ENCODE measurements at places on chromosomes 2 and 18.

DNA sequence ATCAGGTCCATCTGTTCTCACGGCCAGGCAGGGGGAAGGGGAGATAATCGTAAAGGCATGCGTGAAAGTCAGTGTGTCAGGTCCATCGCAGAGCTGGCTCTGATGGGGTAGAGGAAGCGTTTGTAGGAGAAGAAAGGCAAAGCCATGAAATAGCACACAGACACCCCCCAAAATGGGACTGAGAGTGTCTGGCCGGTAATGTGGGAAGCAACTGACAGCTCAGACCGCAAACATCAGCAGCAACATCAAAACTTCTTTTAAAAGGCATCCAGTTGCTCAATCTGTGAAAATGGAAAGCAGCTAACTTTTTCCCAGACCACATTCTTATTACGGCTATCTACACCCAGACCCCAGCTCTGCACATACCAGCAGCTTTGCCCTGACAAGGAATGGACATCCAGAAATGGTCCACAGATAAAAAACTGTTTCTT, 232.6 kb downstream of the EN1 start:
- no peaks in the 10 kb centered on the region for H3K36me3 ChIP-seq
- no peaks in the 10 kb centered on the region for H3K27me3 ChIP-seq
- DNase-seq = no peak
- no peaks in the 10 kb centered on the region for H3K4me1 ChIP-seq

- H3K4me1 ChIP-seq = no peaks in the 10 kb centered on the region
- H3K27me3 ChIP-seq = no peaks in the 10 kb centered on the region
- DNase-seq = no peak
- H3K36me3 ChIP-seq = no peaks in the 10 kb centered on the region
- H3K4me3 ChIP-seq = no peak overlapping the region
- no peak overlapping the region for H3K27ac ChIP-seq
Measured at GRCh38 chr2:4745056-4745991, 946.9 kb upstream of the SOX11 start.

- no peak for DNase-seq
- no peaks in the 10 kb centered on the region for H3K27me3 ChIP-seq
- H3K4me3 ChIP-seq = no peak overlapping the region
- no peaks in the 10 kb centered on the region for H3K36me3 ChIP-seq
- H3K27ac ChIP-seq = no peak overlapping the region
Measured at GRCh38 chr2:1282552-1282951, 130.7 kb upstream of the TPO start.

DNA sequence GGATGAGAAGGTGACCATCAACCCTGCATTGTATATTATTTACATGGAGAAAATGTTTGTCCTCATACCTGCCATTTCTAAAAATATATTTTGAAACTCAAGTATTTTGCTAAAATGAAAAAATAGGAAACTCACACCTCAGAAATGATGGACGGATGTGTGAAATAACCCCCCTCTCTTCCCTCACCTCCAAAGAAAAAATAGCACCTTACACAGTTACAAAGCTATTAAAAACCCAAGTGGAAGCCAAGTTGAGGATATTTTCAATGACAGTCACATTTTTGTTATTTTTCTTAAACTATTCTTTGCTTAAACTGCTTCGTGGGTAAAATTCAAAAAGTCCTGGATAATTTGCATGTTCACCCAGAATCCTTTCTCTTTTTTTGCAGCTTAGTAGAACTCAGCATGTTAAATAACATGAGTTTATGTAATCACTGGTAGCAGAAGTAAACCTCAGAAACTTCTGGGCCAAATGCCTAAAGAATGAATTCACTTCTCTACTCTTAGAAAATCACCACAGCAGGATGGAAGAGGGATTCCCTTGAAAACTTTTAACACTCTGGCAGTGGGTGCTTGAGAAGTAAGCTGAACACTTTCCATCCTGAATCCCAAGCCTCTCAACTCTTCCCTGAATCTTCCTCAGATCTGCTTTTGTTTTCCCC, 768 bp downstream of the DSC1 start:
- DNase-seq = no peak
- H3K27ac ChIP-seq = no peak overlapping the region
- no peaks in the 10 kb centered on the region for H3K36me3 ChIP-seq

GRCh38 chr2:202311823-202312388, 46.3 kb downstream of the NOP58 start:
- no peak overlapping the region for H3K4me3 ChIP-seq
- no peak overlapping the region for H3K27ac ChIP-seq
- no peaks in the 10 kb centered on the region for H3K27me3 ChIP-seq
- peaks cover 6% of the 10 kb centered on the region for H3K36me3 ChIP-seq
- no peak for DNase-seq
- H3K4me1 ChIP-seq = peaks cover 8% of the 10 kb centered on the region

DNA sequence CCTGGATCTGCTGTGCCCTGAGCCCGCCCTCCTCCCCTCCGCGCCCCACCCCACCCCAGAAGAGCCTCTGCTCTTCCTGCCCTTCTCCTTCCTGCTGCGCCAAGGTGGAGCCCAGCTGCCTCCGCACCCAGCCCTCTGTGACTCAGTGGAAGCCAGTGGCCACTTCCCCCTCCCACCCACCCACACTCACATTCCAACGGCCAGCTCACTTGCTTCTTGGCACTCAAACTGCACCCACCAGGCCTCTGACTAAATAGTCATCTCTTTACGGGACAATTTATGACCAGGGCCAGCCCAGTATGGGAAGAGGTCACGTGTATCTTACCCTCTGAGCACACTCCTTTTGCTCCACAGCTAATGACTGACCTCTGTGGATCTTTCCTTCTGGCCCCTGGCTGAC, 150.4 kb upstream of the SLC1A4 start:
- H3K4me1 ChIP-seq = peaks cover 54% of the 10 kb centered on the region
- no peaks in the 10 kb centered on the region for H3K27me3 ChIP-seq
- no peak overlapping the region for H3K4me3 ChIP-seq

DNA sequence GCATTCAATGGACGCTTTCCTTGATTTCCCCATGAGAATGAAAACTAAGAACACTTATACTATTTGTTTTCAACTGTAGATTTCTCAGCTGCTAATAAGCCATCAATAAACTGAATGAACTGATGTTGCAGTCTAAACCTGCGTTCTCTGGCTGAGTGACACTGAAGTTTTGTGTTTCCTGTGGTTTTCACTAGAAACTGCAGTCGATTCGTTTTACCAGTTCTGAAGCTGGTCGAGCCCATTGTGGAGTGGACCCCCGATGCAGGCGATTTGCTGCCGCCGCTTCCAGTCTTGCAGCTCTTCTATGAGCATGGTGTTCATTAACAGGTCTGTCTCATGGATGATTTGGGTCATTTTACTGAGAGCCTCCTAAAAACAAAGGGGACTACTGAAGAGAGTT, 50.6 kb upstream of the STAT1 start:
- no peak overlapping the region for H3K27ac ChIP-seq
- no peaks in the 10 kb centered on the region for H3K27me3 ChIP-seq
- DNase-seq = no peak
- peaks cover 7% of the 10 kb centered on the region for H3K4me1 ChIP-seq
- H3K36me3 ChIP-seq = no peaks in the 10 kb centered on the region
- H3K4me3 ChIP-seq = no peak overlapping the region

GRCh38 chr2:105399207-105399861, 483 bp upstream of the FHL2 start:
- peaks cover 23% of the 10 kb centered on the region for H3K4me1 ChIP-seq
- H3K36me3 ChIP-seq = no peaks in the 10 kb centered on the region
- no peak for DNase-seq
- peak overlapping the region; percentile 62 for H3K4me3 ChIP-seq
- no peaks in the 10 kb centered on the region for H3K27me3 ChIP-seq
- H3K27ac ChIP-seq = peak overlapping the region; percentile 89

DNA sequence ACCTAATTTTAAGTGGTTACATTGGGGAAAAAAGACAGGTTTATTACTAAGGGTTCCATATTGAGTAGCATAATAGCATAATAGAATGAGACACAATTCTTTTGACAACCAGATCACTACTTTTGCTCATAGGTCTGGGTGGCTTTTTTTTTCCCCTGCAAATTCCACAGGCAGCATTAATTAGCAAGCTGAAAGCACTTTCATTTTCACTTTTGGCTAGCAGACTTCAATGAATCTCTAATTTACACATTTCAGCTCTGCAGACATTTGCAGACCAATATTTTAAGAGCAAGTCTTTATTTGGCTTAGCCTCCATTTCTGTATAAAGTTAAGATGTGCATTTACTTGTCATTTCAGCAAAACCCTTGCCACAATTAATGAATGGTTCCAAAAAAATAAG, 185.5 kb downstream of the NOL4 start:
- H3K27me3 ChIP-seq = no peaks in the 10 kb centered on the region
- H3K4me1 ChIP-seq = no peaks in the 10 kb centered on the region
- DNase-seq = no peak
- H3K27ac ChIP-seq = no peak overlapping the region
- H3K4me3 ChIP-seq = no peak overlapping the region

DNA sequence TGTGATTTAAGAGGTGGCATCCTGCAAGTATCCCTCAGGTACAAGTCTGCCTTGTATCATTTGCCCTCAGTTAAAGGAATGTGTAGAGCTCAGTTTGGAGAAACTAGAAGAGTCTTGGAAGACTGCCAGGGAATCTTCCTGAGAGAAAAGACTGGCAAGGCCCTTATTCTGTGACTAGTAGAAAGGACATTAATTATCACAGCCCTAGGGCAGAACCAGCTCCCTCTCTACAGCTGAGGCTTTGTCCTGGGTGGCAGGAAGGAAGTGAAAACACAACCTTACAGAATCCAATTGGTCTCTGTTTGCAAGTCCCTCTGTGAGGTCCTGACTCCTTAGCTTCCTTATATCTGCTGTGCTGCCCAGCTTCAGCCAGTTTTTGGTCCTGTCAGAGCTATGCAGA, 385.9 kb upstream of the CYRIA start:
- H3K27me3 ChIP-seq = no peaks in the 10 kb centered on the region
- no peaks in the 10 kb centered on the region for H3K4me1 ChIP-seq
- no peak overlapping the region for H3K27ac ChIP-seq
- no peak for DNase-seq

- no peak for DNase-seq
- H3K4me3 ChIP-seq = no peak overlapping the region
- no peaks in the 10 kb centered on the region for H3K27me3 ChIP-seq
- H3K27ac ChIP-seq = no peak overlapping the region
Measured at GRCh38 chr18:11081009-11081532, 68.3 kb downstream of the PIEZO2 start.

DNA sequence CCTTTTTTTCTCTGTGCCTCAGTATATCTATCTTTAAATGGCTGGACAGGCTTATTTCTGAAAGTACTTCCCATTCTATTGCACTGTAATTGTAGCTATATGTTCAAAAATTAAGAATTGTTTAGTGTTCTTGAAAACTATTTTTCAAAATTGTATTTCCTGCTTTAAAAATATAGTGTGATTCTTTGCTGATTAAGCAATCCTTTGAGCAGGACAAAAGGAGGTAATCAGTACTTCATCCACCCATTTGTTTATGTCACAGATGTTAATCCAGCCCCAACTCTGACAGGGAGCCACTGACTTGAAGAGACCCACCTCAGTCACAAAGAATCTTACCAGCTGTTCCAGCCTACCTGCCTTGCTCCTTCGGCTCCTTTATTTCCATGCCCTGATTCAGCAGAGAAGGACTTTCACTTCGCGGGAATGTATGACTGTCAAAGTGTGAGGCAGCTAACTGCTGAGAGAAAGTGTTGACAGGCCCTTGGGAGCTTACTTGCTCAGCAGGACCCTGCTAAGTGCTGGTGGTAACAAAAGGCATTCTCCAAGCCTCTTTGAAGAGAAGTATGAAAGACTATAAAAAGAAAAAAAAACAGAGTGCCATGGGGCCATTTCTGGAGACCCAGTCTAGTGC, 393.3 kb upstream of the CYRIA start:
- DNase-seq = no peak
- no peaks in the 10 kb centered on the region for H3K4me1 ChIP-seq
- H3K36me3 ChIP-seq = no peaks in the 10 kb centered on the region
- H3K27ac ChIP-seq = no peak overlapping the region
- H3K27me3 ChIP-seq = no peaks in the 10 kb centered on the region

- DNase-seq = no peak
- H3K27me3 ChIP-seq = no peaks in the 10 kb centered on the region
- H3K4me3 ChIP-seq = no peak overlapping the region
Measured at GRCh38 chr2:212958757-212959295, 192.6 kb downstream of the IKZF2 start.

- H3K36me3 ChIP-seq = no peaks in the 10 kb centered on the region
- H3K27ac ChIP-seq = no peak overlapping the region
- H3K27me3 ChIP-seq = no peaks in the 10 kb centered on the region
Measured at GRCh38 chr2:29634916-29635315, 286.5 kb downstream of the ALK start.

DNA sequence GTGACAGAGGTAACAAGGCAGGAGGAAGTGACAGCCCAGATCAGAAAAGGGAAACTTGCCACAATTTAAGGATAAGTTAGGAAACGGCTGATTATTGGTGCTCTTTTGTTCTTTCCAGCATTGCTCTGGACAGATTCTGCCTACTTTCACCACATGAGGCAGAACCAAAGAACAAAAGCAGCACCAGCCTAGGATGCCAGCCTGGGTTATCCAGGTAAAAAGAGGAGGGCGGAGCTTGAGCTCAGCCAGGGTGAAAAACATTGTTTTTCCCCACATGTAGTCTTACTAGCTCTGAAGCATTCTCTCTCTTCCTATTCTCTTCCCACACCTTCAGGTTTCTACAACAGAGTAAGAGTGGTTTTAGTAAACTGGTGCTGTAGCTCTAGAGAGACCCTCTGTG, 300.5 kb downstream of the TMX3 start:
- H3K4me1 ChIP-seq = no peaks in the 10 kb centered on the region
- no peaks in the 10 kb centered on the region for H3K36me3 ChIP-seq
- DNase-seq = no peak
- no peak overlapping the region for H3K27ac ChIP-seq

DNA sequence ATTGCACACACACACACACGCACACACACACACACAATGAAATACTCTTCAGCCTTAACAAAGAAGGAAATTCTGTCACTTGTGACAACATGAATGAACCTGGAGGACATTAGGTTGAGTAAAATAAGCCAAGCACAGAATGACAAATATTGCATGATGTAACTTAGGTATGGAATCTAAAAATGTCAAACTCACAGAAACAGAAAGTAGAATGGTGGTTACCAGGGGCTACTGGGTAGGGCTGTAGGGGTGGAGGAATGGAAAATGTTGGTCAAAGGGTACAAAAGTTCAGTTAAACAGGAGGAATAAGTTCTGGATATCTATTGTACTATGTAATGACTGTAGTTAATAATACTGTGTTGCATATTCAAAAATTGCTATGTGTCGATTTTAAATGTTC, 29.5 kb downstream of the SCN2A start:
- H3K4me3 ChIP-seq = no peak overlapping the region
- DNase-seq = no peak
- no peaks in the 10 kb centered on the region for H3K27me3 ChIP-seq
- no peaks in the 10 kb centered on the region for H3K4me1 ChIP-seq
- H3K36me3 ChIP-seq = no peaks in the 10 kb centered on the region

- H3K27ac ChIP-seq = no peak overlapping the region
- no peaks in the 10 kb centered on the region for H3K27me3 ChIP-seq
- H3K4me3 ChIP-seq = no peak overlapping the region
- no peaks in the 10 kb centered on the region for H3K36me3 ChIP-seq
Measured at GRCh38 chr2:2252179-2252578, 78.9 kb downstream of the MYT1L start.

GRCh38 chr2:11540148-11540995, 6.5 kb downstream of the GREB1 start:
- peaks cover 46% of the 10 kb centered on the region for H3K4me1 ChIP-seq
- DNase-seq = no peak
- H3K27me3 ChIP-seq = no peaks in the 10 kb centered on the region
- H3K4me3 ChIP-seq = peak overlapping the region; percentile 35
- peak overlapping the region; percentile 59 for H3K27ac ChIP-seq
